ENCODE measurements at places on chromosomes 7 and 10.

GRCh38 chr10:132774902-132775863 lies 10.8 kb downstream of the NKX6-2 start:
- no peak overlapping the region for H3K27ac ChIP-seq
- no peak for DNase-seq
- no peaks in the 10 kb centered on the region for H3K4me1 ChIP-seq
- no peaks in the 10 kb centered on the region for H3K36me3 ChIP-seq
- H3K4me3 ChIP-seq = no peak overlapping the region

- no peak for DNase-seq
- H3K4me1 ChIP-seq = peaks cover 18% of the 10 kb centered on the region
- H3K27me3 ChIP-seq = no peaks in the 10 kb centered on the region
- no peaks in the 10 kb centered on the region for H3K36me3 ChIP-seq
- no peak overlapping the region for H3K27ac ChIP-seq
- no peak overlapping the region for H3K4me3 ChIP-seq
Observed at GRCh38 chr10:625751-626711, 63.4 kb downstream of the DIP2C start.

GRCh38 chr7:34949361-34949760 lies 87.9 kb downstream of the DPY19L1 start:
- H3K27ac ChIP-seq = no peak overlapping the region
- H3K4me3 ChIP-seq = no peak overlapping the region
- H3K4me1 ChIP-seq = no peaks in the 10 kb centered on the region
- DNase-seq = no peak
- no peaks in the 10 kb centered on the region for H3K36me3 ChIP-seq
- H3K27me3 ChIP-seq = no peaks in the 10 kb centered on the region

DNA sequence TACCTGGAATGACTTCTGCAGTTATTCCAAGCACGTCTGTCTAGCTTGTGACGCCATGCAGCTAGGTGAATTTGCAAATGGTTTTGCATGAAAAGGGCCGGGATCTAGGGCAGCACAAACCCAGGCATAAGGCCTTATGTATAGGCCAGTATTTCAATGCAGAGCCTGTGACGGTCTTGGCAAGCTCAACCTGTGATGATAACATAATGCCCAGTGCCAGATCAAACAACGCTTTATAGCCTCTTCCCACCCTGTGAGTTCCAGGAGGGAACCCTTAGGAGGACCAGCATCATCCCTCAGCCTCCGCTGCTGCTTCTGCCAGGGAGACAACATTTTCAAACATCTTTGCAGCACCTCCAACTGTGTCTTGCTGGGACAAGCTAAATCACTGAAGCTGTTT lies 390.7 kb downstream of the INHBA start:
- no peak overlapping the region for H3K4me3 ChIP-seq
- no peak overlapping the region for H3K27ac ChIP-seq
- H3K27me3 ChIP-seq = no peaks in the 10 kb centered on the region
- 0 out of 2 replicates have a peak, but pooled peaks cover 6% of the 10 kb centered on the region for H3K4me1 ChIP-seq
- no peaks in the 10 kb centered on the region for H3K36me3 ChIP-seq
